ENCODE measurements at places on chromosomes 13 and 19.

DNA sequence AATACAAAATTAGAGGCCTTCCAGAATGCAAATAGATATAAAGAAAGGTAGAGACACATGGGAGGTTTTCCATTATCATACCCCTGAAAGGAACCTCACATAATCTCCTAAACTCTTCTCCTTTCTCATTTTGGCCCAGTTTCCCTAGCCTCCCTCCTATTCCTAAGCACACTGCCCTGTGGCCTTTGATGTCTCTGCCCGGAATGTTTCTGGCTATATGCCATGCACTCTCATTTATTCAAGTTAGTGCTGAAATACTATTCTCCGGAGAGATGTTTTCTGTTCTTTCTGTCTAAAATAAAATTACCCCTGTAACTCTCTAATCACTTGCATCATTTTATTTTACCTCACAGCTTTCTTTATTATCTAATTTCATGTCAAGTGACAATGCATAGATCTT is 1287.7 kb downstream of the SLITRK5 start:
- DNase-seq, result no peak

DNA sequence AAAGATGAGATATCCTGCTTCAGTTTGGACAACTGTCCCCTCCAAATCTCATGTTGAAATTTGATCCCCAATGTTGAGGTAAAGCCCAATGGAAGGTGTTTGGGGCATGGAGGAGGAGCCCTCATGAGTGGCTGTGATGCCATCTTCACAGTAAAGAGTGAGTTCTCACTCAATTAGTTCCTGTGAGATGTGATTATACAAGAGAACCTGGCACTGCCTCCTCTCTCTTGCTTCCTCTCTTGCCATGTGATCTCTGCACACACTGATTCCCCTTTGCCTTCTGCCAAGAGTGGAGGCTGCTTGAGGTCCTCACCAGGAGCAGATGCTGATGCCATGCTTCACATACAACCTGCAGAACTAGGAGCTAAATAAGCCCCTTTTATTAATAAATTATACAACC is 86.9 kb downstream of the HSPH1 start:
- DNase-seq, result no peak

- no peak for DNase-seq
Measured at GRCh38 chr19:38204096-38204495, 19.9 kb downstream of the DPF1 start.

GRCh38 chr19:4378886-4379285 is 21.5 kb downstream of the SH3GL1 start:
- no peak for DNase-seq

GRCh38 chr19:8600064-8600463 is 10.5 kb downstream of the ADAMTS10 start:
- DNase-seq, result no peak

DNA sequence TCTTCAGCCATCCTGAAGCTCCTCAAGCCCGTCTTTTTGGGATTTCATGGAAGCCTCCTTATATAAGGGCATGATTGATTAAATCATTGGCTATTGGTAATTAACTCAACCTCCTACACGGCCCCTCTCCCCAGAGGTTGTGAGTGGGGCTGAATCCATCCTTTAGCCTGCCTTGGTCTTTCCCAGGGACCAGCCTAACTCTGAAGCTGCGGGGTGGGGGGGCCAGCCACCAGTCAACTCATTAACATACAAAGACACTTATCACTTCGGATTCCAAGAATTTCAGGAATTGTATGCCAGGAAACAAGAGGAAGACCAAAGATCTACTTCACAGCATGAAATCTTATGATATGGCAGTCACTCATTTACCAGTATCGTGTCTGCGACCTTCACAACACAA is 9.9 kb downstream of the COL4A1 start:
- no peak for DNase-seq

DNA sequence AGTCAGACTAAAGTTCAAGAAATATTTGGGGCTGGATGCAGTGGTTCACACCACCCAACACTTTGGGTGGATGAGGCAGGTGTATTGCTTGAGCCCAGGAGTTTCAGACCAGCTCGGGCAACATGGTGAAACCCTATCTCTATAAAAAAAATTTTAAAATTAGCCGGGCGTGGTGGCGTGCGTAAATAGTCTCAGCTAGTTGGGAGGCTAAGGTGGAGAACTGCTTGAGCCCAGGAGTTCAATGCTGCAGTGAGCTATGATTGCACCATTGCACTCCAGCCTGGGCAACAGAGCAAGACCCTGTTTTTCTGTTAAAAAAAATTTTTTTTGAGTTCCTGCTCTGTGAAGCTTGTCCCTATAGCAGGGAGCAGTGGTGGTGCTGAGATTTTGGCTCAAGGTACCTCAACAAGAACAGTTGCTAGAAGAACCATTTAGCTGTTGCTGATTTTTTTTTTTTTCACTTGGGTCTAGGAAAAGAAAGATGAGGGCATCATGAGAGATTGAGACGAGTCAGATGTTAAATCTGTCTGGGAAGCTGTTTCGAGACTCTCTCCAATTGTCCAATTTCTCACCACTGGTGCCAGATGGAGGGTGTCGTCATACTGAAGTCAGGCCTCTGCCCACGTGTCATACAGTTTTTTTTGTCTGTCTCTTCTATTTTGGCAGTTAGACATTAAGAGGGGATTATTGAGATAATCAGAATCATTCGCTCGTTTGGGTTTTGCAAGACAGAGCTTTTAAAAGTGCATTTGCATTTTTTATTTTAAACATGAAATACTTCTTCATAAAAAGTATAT is 3.7 kb downstream of the SLC25A42 start:
- DNase-seq, result no peak

DNA sequence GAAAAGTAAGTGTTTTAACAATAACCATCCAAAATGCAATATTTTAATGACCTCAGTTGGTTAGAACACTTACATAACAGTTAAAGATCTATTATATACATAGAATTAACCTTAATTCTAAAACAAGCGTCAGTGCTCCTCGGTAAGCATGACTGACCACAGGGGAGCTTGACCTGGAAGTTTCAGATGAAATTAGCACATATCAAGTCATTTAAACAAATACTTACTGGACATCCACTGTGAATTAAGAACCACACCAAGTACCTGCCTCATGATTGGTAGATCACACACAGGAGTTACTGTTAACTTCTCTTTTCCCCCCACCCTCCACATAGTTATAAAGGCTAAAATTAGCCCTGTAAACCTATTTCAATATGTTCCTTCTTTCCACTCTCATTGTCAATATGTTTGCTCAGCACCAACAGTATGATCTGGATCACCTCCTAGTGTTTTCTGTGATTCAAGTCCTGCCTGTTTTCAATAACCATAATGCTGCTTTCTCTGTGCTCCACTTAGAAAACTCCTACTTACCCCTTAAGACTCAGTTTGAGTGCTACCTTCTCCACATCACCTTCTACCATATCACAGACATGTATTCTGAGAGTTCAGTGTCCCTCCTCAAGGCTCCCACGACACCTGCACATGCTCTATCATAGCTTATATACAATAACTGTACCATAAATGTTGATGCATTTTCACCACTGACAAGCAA is 209.0 kb downstream of the VWA8 start:
- no peak for DNase-seq

DNA sequence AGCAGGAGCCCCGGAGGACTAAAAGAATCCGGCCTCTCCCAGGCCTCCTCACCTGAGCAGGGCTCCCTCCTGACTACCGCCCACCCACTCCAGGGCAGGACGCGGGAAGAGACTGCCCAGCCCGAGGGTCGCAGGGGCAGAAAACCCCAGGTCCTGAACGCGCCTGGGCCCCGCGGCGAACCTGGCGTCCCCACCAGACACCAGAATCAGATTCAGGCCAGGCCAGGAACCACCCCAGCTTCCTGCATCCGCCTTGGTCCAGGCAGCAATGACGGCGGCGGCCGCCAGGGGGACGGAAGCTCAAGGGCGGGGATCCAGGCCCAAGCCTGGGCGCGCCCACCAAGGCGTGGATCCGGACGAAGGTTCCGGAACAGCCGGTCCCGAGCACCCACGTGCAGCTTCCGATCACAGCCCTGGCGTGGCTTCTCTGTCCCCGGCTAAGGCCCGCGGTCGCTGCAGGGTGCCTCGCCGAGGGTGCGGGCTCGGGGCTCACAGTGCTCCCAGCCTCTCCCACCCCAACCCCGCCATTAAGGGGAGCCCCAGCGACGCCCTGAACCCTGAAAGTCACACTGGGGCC is 3.6 kb downstream of the LGALS7 start:
- DNase-seq, result no peak

DNA sequence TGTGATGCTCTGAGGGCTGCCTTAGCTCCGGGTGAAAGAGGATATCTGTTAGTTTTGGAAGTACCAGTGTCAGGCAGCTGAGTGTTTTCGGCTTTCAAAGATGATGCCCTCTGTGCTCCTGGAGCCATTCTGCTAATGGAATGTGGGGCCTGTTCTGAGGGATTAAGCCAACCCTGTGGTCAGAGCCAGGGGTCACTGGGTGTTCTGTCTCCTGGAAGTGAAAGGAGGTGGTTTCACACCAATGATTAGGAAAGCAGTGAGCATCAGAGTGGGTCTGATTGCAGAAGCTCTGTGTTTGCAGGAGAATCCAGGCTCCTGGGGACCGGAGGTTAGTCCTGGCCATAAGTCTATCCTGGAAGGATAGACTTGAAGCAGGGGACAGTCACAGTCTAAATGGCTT is 94.6 kb downstream of the UQCRFS1 start:
- DNase-seq, result no peak

- no peak for DNase-seq
Measured at GRCh38 chr13:37889102-37889501, 19.5 kb upstream of the TRPC4 start.

GRCh38 chr13:37491661-37492060 is 106.9 kb downstream of the POSTN start:
- no peak for DNase-seq

GRCh38 chr13:109989155-109989554 is 202.8 kb upstream of the IRS2 start:
- no peak for DNase-seq

- peak; percentile 54 for DNase-seq
Measured at GRCh38 chr19:9565900-9566705, 18.2 kb downstream of the ZNF121 start.

GRCh38 chr13:75395066-75395465 is 86.9 kb downstream of the TBC1D4 start:
- peak; percentile 74 for DNase-seq

DNA sequence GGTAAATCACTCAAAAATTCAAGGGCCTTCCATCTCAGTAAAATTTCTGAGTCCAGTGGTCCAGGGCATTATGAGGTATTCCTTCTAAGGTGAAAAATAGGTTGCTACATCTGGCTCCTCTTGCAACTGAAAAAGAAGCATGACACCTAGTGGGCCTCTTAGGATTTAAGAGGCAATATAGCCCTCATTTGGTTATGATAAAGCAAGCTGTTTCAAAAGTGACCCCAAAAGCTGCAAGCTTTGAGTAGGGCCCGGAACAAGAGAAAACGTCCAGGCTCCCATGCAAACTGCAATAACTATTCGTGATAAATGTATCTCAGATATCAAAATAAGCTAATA is 1910.2 kb upstream of the PRR20A start:
- DNase-seq, result no peak

GRCh38 chr13:76556627-76557026 is 329.6 kb downstream of the KCTD12 start:
- DNase-seq, result no peak

- DNase-seq, result no peak
Measured at GRCh38 chr13:84951128-84951527, 848.1 kb downstream of the SLITRK6 start.

DNA sequence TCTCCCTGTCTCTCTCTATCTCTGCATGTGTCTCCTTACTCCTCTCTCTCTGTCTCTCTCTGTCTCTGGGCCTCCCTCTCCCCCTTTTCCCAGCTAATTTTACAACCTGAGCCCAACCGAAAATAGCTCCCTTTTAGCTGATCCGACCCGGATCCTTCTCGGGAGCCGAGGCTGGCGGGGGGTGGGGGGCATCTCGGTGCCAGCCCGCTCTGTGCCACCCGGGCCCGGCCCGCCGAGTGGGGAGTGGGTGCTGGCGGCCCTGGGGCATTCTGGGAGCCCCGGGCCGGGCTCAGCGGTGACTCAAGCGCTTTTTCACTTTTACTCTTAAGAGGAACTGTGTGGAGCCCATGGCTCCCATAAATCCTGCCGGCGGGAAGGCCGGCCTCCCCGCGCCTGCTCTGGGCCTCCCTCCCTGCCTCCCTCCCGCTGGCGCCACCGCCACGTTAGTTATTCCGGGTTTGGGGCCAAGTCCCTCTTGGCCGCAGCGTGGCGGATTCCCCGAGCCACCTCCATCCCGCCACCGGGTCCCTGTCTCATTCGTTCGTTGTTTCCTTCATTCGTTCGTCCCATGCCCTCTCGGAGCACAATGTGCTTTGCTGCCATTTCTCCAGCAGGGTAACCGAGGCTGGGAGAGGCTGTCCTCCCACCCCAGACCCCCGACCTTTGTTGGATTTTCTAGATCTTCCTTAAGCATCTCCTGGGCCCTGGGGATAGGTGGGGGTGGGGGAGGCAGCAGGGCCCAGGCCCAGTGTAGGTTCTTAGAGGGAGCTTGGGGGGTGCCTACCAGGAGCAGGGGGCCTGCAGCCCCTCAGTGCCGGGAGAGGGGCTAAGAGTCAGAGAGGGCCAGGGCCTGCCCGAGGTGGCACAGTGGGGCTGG is 3.2 kb downstream of the NFIC start:
- DNase-seq, result no peak

DNA sequence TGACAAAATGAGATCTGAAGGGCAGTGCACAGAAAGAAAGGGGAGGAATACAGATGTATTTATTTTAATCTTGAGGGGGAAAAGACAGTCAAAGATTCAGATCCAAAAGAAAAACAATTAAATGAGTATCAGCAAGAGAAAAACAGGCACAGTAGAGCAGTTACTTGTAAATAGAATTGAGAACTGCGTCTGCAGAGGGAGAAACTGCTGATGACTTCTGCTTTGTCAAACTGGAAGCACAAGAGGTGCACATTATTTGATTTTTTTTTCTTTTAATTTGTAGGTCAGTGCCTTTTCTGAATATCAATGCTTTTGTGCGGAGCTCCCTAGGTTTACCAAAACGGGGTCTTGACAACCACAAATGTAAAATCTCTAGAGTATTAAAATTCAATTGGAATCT is 37.3 kb downstream of the EFNB2 start:
- no peak for DNase-seq

GRCh38 chr13:75480671-75481175 is 1.2 kb downstream of the TBC1D4 start:
- DNase-seq, result peak; percentile 75

- DNase-seq, result no peak
Measured at GRCh38 chr19:30423481-30423880, 51.3 kb downstream of the ZNF536 start.

GRCh38 chr19:2678044-2678671 is 24.3 kb downstream of the GNG7 start:
- peak; percentile 23 for DNase-seq

- no peak for DNase-seq
Measured at GRCh38 chr19:55711719-55712118, 26.5 kb downstream of the NLRP9 start.

- no peak for DNase-seq
Measured at GRCh38 chr13:76331943-76332712, 554.1 kb downstream of the KCTD12 start.
